MG63 (cell line): ENCODE measurements at places on chromosomes 13 and 19. TPM values are rescaled to one million over a fixed set of nuclear protein-coding genes. Genes with fewer than 3 reads are reported as not detected.

Gene BEST2
- 0.30 TPM in 1 of 2 replicates, not detected in the other for total RNA-seq

Gene GTF3A
- total RNA-seq = 310 and 416 TPM in 2 replicates

Gene CERS1
- 8.4 and 9.9 TPM in 2 replicates for total RNA-seq

Gene SIGLEC9
- not detected in 2 replicates for total RNA-seq

Gene RNF17
- total RNA-seq = not detected in 2 replicates

Gene ZNF587
- total RNA-seq = 7.6 and 8.9 TPM in 2 replicates

Gene SCEL
- total RNA-seq = not detected in 2 replicates

Gene DAPK3
- 123 and 126 TPM in 2 replicates for total RNA-seq

Gene HSPB6
- not detected in 2 replicates for total RNA-seq

Gene PINLYP
- 2.3 TPM in 1 of 2 replicates, not detected in the other for total RNA-seq

Gene CAPS
- 0.30 and 0.36 TPM in 2 replicates for total RNA-seq

Gene KLK10
- 1.5 and 7.0 TPM in 2 replicates for total RNA-seq

Gene C3
- 2.2 and 7.5 TPM in 2 replicates for total RNA-seq

Gene CYP4F8
- not detected in 2 replicates for total RNA-seq

Gene WIZ
- total RNA-seq = 18.0 and 24.3 TPM in 2 replicates

Gene ANO8
- 1.4 and 3.6 TPM in 2 replicates for total RNA-seq

Gene SIGLEC8
- total RNA-seq = not detected in 2 replicates

Gene RRAS
- 66.4 and 72.7 TPM in 2 replicates for total RNA-seq

Gene ERICH4
- total RNA-seq = not detected in 2 replicates

Gene CACNG6
- total RNA-seq = 0.43 TPM in 1 of 2 replicates, not detected in the other

Gene LIG1
- total RNA-seq = 37.7 and 98.0 TPM in 2 replicates

Gene CDC16
- 71.6 and 76.6 TPM in 2 replicates for total RNA-seq

Gene PLIN4
- not detected in 2 replicates for total RNA-seq

Gene VMAC
- total RNA-seq = 1.8 and 4.5 TPM in 2 replicates

Gene CCNA1
- 0.49 and 0.59 TPM in 2 replicates for total RNA-seq

Gene LILRB4
- not detected in 2 replicates for total RNA-seq

Gene CDKN2D
- 24.9 and 43.3 TPM in 2 replicates for total RNA-seq

Gene YJEFN3
- 3.1 and 4.8 TPM in 2 replicates for total RNA-seq

Gene ZNF223
- 0.63 and 2.9 TPM in 2 replicates for total RNA-seq

Gene EBI3
- total RNA-seq = not detected in 2 replicates

Gene FCER2
- not detected in 2 replicates for total RNA-seq

Gene SCN1B
- 0.86 and 2.3 TPM in 2 replicates for total RNA-seq

Gene DHX34
- 18.0 and 25.3 TPM in 2 replicates for total RNA-seq

Gene ATXN8OS
- not detected in 2 replicates for total RNA-seq

Gene LILRA5
- total RNA-seq = not detected in 2 replicates

Gene SPINT2
- 1.8 and 7.7 TPM in 2 replicates for total RNA-seq

Gene FGF21
- not detected in 2 replicates for total RNA-seq

Gene CCDC122
- total RNA-seq = 1.4 TPM in 1 of 2 replicates, not detected in the other

Gene CLN5
- total RNA-seq = 13.5 and 17.1 TPM in 2 replicates

Gene ZNF835
- not detected in 2 replicates for total RNA-seq
